ENCODE measurements at places on chromosomes 1 and 21.
A peak's percentile ranks its signal among the peaks of the same experiment; 100 is the strongest.

GRCh38 chr21:34589511-34590282 is 25.2 kb downstream of the RCAN1 start:
- DNase-seq: no peak

DNA sequence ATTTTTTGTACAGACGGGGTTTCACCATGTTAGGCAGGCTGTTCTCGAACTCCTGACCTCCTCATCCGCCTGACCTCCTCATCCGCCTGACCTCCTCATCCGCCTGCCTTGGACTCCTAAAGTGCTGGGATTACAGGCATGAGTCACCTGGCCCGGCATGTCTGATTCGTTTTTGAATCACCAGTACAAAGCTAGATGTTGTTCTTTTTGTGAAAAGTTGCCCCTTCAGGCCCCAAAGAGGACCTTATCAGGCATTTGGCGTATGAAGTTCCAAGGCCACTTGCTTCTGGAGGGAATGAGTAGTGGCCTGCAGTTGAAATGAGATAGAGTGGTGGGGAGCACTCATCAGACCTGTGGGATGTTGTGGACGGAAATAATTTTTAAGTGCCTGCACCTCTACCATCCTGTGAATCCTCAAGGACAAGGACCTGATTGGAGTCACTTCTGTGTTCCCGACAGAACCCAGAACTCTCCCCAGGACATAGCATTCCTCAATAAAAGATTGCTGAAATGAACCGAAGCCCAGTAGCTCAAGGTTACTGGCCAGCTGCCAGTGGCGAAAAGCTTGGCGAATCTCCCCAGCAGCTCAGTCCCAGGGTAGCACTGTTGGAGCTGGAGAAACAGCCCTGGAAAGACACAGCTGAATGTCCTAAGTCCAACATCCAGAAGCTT is 50.1 kb downstream of the NDUFS5 start:
- peak; percentile 58 for DNase-seq

DNA sequence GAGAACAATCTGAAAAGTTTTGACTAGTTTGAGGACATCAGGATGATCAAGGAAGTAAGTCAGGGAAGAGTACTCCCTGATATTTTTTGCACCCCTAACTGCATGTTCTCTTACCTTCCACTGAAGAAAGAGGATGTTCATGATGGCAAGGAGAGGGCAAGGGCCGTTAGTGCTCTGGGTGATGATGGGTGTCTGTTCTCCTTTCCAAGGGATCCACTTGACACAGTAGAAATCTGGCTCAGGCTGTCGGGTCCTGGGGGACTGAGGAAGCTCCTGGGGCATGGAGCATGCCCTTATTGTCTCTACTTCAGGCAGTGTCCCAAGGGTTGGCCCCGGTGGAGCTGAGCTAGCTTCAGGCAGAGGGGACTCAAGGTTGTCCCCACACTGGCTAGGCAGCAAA is 4.7 kb downstream of the MINDY1 start:
- DNase-seq: no peak

DNA sequence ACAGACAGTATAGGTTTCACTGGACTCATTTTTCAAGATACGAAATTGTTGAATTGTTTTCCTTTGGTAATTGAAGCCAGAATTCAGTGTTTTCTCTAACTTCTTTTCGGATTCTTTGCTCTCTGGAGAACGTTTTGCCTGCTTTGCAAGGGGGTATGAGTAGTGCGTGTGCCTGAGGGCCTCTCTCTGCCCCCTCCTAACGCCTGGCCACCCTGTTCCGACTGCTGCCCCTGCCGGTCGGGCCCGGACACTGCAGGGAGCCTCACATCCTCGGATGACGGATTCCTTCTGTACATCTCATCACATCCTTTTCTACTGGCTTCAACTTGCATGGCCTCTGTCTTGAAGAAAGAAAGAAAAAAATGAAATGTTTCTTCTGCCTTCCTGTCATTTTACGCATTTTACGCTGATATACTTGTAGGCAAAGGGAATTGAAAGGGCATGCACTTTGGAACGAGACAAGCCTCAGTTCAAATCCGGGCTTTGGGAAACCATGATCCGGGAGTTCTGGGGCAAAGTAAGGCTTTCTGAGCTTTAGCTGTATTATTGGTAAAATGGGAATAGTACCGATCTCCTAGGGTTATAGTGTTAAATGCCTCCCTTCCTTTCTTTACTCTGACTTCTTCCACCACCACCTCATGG is 65.1 kb downstream of the DISC1 start:
- DNase-seq: peak; percentile 30

DNA sequence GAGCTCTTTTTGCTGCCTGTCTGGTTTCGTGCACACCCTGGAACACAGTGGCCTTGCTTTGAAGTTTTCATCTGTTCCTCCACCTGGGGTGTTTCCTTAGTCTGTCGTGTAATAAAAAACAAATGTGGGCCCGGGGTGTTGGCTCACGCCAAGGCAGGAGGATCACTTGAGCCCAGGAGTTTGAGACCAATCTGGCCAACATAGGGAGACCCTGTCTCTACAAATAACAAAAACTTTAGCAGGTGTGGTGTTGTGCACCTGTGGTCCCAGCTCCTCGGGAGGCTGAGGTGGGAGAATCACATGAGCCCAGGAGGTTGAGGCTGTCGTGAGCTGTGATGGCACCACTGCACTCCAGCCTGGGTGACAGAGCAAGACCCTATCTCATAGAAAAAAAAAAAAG is 4.5 kb downstream of the NCMAP start:
- no peak for DNase-seq

- no peak for DNase-seq
Observed at GRCh38 chr1:25760122-25760719, 39.8 kb upstream of the SELENON start.

- DNase-seq: no peak
Observed at GRCh38 chr1:66777831-66778230, 23.2 kb downstream of the INSL5 start.

DNA sequence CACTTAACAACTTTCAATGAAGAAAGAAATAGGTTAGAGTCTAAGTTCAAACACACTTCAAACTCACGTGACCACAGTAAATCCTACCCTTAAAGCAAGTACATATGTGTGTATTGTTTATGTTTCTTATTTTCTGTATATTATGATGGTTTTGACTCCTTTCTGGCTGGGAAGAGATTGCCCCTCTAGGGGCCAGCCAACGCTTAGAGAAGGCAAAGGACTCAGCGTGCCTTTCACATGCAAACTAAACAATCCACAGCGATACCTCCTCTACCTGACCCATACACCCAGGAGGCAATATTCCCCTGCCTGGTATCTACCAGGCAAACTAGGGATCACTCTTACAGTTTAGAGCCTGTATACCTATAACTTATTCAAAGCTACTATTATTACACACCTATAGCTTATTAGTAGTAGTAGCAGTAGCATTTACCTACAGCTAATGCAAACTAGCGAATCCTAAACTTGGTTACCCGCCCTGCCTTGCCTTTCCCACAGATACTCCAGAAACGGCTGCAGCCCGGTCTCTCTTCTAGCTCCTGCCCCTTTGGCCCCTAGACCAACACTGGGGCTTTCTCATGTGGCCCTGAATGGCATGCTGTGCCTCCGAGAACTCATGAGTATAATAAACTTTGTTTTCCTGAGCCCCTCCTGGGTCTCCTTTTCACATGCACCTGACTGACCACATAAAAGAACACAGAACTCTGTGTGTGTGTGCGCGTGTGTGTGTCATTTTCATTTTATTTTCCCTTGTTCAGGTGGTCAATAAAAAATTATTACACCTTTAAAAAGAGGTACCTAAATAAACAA is 14.0 kb downstream of the NRIP1 start:
- no peak for DNase-seq

DNA sequence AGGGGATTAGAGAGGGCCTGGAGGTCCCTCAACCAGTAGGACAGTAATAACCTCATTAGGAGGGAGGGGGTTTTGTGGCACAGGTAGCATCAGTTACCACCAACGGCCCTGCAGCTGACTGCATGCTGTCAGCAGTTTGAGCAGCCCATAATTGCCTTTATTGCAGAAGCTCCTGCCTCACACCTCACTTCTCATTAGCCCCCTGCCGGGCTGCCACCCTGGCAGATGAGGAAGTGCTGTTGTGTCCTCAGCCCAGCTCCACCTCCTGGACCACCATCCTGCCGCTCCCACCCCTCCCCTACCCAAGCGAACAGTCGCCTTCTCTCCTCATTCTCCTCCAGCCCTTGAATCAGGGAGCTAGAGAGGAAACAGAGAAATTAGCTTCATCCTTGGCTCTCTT is 237.4 kb downstream of the LMX1A start:
- DNase-seq: no peak

DNA sequence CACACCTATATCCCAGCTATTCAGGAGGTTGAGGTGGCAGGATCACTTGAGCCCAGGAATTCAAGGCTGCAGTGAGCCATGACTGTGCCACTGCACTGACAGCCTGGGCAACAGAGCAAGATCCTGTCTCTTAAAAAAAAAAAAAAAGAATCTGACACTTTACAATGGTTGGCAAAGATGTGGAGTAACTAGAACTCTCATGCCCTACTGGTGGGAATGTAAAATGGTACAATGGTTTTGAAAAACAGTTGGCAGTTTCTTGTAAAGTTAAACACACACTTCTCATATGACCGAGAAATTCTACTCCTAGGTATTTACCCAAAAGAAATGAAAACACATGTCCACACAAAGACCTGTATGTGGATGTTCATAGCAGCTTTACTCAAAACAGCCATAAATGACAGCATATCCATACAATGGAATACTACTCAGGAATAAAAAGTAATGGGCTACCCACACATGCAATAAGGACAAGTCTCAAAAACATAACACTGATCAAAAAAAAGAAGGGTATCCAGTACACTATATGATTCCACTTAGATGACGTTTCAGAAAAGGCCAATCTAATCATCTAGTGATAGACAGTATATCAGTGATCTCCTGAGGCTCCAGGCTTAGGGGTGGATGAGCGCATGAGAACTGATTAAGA is 58.1 kb downstream of the HLCS start:
- DNase-seq: no peak

DNA sequence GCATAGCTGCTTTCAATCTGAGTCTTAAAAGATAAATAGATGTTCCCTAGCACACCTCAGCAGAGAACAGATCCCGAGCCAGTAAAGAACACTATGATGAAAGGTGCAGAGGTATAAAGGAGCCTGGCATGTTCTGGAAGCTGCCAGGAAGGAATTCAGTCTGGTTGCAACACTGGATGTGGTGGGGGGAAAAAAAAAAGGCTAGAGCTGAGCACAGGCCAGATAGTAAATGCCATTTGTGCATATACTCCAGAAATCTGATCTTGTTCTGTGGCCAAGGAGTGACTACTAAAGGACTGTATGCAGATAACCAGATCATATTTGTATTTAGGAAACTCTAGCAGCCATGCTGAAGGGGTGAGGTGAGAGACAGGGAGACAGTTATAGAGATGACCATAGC is 240.3 kb downstream of the VAV3 start:
- DNase-seq: no peak

- peak; percentile 51 for DNase-seq
Observed at GRCh38 chr1:197399755-197400521, 131.9 kb downstream of the CRB1 start.

DNA sequence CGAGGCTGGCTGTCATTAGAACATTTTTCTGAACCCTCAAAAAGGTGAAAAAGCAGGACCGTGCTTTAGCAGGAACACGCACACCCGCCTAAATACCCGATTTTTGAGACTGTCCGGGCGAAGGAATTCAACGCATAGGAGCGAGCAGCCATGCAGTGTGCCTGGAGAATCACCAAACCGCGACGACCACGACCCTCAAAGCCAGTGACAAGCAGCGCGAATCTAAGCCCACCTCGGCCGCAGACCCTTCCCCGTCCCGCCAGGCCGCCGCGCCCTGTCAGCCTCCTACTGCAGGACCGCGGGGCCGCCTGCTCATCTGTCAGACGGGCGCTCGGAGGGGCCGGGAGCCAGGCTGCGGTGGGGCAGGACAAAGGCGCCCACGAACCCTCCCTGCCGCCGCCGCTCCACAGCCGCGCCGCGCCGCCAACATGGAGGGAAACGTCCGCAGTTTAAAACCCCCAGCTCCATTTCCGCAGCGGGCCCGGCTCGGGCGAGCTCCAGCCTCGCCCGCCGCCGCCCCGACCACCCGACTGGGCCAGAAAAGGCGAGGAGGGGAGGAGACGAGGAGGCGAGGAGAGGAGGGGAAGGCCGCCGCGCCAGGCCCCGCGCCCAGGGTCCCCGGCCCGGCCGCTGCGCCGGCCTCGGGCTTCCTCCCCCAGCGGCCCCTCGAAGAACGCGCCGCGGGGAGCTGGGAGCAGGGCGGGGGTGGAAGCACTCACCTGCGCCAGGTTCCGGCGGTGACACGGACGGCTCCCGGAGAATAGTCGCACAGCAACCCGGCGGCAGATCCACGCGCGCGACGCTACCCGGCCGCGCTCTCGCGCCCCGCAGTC is at the start of gene LBR:
LBR (minus strand) TSS at position 804 of the 833 bp plus-strand sequence. CDS start 3,963 bp downstream, outside the sequence.
- DNase-seq: peak; percentile 54

DNA sequence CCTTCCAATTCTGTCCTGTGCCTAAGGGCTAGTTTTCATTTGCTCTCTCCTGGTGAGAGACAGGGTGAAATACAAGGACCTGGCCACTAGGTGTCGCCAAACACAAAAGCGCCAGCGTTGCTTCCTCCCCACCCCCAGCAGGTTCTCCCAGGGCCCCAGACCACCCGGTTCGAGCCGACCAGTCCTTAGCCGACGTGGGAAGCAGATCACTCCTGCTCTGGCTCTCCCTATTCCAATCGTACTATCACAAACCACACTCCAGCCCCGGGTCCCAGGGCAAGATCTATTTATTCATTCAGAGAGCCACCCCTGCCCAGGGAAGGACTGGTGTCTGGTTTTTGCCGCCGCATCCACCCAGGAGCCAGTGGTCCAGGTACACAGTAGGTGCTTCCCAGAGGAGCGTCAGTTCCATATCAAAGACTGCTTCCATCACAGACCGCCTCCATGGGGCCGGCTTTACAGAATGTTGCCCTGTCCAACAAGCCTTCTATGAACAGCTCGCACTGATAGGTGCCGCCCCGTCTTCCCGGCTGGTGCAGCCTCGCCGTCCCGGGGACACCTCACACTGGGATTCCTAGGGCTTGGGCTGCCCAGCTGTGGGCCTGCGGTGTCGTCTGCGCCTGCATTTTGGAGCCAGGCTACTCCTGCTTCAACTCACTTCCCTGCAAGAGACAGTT is 35.0 kb downstream of the CTNNBIP1 start:
- peak; percentile 75 for DNase-seq

DNA sequence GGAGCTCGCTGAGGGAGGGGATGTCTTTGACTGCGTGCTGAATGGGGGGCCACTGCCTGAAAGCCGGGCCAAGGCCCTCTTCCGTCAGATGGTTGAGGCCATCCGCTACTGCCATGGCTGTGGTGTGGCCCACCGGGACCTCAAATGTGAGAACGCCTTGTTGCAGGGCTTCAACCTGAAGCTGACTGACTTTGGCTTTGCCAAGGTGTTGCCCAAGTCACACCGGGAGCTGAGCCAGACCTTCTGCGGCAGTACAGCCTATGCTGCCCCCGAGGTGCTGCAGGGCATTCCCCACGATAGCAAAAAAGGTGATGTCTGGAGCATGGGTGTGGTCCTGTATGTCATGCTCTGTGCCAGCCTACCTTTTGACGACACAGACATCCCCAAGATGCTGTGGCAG is 1.4 kb downstream of the TSSK3 start:
- no peak for DNase-seq

DNA sequence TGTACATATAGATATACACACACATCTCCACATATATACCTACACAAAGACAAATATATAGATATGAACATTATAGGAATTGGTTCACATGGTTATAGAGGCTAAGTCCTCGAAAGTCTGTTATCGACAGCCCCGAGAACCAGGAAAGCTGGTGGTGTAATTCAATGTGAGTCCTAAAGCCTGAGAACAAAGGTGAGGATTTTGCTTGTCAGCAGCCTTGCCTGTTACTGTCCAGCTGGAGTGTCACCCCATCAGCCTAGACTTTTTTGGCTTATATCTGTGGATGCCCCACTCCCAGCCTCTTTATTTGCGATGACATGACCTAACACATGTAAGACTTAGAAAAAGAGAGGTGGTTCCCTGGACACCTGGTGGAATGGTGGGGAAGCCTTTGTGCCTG is 97.0 kb downstream of the GIPC2 start:
- DNase-seq: no peak

All from fibroblast of villous mesenchyme (primary cell).